ENCODE measurements at places on chromosomes 5 and 9.

GRCh38 chr9:99931155-99931840, 24.8 kb downstream of the STX17 start:
- H3K36me3 ChIP-seq: peaks cover 6% of the 10 kb centered on the region
- DNase-seq: no peak

GRCh38 chr5:55601204-55601618, 66.4 kb upstream of the PLPP1 start:
- DNase-seq: peak; percentile 95
- no peaks in the 10 kb centered on the region for H3K4me1 ChIP-seq
- H3K4me3 ChIP-seq: peak overlapping the region; percentile 36
- H3K36me3 ChIP-seq: no peaks in the 10 kb centered on the region
- H3K27ac ChIP-seq: peak overlapping the region; percentile 91
- no peaks in the 10 kb centered on the region for H3K27me3 ChIP-seq

DNA sequence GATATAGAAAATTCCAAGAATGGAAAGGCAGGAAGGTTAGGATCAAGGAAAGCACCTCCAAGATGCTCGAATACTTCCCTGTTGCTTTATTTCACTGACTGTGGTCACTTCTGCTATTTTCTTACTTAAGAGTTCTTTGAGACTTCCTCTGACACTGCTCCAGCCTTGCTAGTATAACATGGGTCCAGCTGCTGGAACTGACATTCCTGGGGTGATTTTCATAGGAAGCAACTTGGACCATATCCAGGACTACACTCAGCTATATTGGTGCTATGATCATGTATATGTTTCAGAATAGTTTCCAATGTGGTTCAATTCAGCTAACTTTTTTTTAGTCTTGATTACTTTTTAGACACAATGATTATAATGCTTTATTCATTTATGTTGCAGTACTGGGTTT, 81.6 kb upstream of the CKMT2 start:
- H3K27ac ChIP-seq: no peak overlapping the region
- no peak for DNase-seq
- H3K27me3 ChIP-seq: no peaks in the 10 kb centered on the region
- H3K4me1 ChIP-seq: no peaks in the 10 kb centered on the region
- H3K36me3 ChIP-seq: no peaks in the 10 kb centered on the region

- H3K27ac ChIP-seq: no peak overlapping the region
- no peak overlapping the region for H3K4me3 ChIP-seq
- H3K36me3 ChIP-seq: no peaks in the 10 kb centered on the region
- peaks cover 7% of the 10 kb centered on the region for H3K4me1 ChIP-seq
These were observed 188.2 kb downstream of the CRB2 start for GRCh38 chr9:123544007-123544827.

DNA sequence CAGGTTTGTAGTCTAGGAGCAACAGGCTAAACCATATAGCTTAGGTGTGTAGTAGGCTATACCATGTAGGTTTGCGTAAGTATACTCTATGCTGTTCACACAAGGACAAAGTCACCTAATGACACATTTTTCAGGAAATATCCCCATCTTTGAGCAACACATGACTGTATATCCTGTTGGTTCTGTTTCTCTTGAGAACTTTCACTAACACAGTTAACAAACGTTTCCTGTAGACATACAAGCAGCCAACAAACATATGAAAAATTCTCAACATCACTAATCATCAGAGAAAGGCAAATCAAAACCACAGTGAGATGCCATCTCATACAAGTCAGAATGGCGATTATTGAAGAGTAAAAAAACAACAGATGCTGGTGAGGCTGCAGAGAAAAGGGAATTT, 68.2 kb downstream of the NR2F1-AS1 start:
- H3K27ac ChIP-seq: no peak overlapping the region
- no peak for DNase-seq
- H3K4me3 ChIP-seq: no peak overlapping the region

DNA sequence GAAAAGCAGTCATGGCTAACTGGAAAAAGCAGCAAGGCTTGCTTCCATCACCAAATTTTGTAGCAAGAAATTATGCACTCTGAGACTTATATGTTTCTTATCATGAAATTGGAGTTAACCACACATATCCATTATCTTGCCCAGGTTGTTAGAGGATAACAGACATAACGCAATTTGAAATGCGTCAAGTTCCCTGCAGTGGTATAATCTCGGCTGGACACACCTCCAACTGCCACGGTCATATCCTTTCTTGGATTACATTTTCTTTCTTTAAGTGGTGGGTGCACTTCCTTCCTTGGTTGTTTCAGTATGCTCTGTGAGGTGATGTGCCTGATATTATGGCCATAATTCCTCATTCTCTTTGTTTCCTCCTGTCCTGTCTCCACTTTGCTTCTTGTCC, 695.0 kb upstream of the DMAC1 start:
- no peak overlapping the region for H3K27ac ChIP-seq
- no peaks in the 10 kb centered on the region for H3K36me3 ChIP-seq
- no peaks in the 10 kb centered on the region for H3K4me1 ChIP-seq

DNA sequence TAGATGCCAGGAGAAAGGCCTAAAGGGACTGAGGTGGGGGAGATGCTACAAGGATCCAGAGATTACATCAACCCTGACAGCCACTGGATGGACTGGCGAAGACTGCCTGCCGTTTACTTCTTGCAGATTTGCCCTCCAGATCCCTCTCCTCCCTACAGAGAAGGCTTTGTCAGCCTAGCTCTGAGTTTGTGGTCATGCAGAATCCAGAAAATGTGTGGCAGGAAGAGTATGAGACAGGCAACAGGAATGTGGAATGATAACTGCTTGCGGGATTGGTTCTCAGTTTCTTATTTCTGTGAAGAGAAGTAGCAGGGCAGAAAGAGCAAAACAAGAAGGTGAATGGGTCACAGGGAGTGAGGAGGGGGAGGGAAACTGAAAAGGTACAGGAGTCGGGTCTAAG, 129.6 kb downstream of the TLE1 start:
- H3K27me3 ChIP-seq: no peaks in the 10 kb centered on the region
- no peak for DNase-seq
- H3K27ac ChIP-seq: peak overlapping the region; percentile 71
- no peak overlapping the region for H3K4me3 ChIP-seq

DNA sequence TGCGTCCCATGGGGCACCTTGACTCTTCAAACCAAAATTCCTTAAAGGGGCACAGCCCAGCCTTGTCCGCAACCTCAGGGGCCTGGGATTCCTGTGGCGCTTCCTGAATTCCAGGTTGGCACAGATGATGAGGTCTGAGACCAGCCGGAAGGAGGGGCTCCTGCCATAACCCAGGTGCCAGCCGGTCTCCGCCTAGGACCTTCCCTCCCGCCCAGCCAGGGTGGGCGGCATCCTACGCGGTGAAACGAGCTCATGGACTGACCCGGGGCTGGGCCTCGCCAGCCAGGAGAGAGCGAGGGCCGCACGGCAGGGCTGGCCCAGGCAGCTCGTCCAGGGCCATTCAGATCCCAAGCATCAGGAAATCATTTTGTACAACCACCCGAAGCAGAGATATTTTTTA, 23.0 kb downstream of the AMBP start:
- peaks cover 7% of the 10 kb centered on the region for H3K36me3 ChIP-seq
- peaks cover 8% of the 10 kb centered on the region for H3K4me1 ChIP-seq
- H3K27ac ChIP-seq: no peak overlapping the region
- H3K4me3 ChIP-seq: no peak overlapping the region
- DNase-seq: peak; percentile 50
- H3K27me3 ChIP-seq: no peaks in the 10 kb centered on the region

DNA sequence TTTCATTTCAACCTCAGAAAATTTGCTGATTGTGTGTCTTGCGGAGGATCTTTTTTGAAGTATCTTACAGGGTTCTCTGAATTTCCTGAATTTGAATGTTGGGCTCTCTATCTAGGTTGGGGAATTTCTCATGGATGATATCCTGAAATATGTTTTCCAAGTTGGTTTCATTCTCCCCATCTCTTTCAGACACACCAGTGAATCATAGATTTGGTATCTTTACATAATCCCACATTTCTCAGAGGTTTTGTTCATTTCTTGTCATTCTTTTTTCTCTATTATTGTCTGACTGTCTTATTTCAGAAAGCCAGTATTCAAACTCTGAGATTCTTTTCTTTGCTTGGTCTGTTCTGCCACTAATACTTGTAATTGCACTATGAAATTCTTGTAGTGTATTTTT, 456.9 kb downstream of the PRELID2 start:
- no peak overlapping the region for H3K4me3 ChIP-seq
- no peaks in the 10 kb centered on the region for H3K4me1 ChIP-seq
- no peak overlapping the region for H3K27ac ChIP-seq
- H3K36me3 ChIP-seq: no peaks in the 10 kb centered on the region
- DNase-seq: no peak
- no peaks in the 10 kb centered on the region for H3K27me3 ChIP-seq

GRCh38 chr5:98639274-98639673, 134.2 kb upstream of the RGMB start:
- H3K27ac ChIP-seq: no peak overlapping the region
- DNase-seq: no peak
- H3K36me3 ChIP-seq: no peaks in the 10 kb centered on the region
- no peaks in the 10 kb centered on the region for H3K4me1 ChIP-seq
- H3K27me3 ChIP-seq: no peaks in the 10 kb centered on the region
- no peak overlapping the region for H3K4me3 ChIP-seq

DNA sequence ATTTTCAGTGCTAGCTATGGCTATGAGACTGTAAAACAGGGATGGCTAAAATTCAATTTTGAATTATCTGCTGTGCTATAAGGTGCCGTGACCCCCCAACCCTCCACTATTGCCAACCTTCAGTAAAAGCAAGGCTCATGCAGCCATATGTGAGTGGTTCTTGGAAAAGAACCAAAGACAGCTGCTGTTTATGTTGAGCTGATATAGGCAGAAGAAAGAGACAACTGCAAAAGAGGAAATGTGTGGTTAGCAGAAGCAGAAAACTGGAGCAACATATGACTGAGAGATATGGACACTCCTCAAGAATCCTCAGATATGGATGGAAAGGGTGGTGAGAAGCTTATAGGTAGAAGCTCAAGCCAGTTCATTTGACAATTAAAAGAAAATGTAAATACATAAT, 200.3 kb downstream of the TLE1 start:
- H3K36me3 ChIP-seq: no peaks in the 10 kb centered on the region
- no peak for DNase-seq
- no peak overlapping the region for H3K27ac ChIP-seq
- no peak overlapping the region for H3K4me3 ChIP-seq
- H3K27me3 ChIP-seq: no peaks in the 10 kb centered on the region
- H3K4me1 ChIP-seq: no peaks in the 10 kb centered on the region

- peaks cover 57% of the 10 kb centered on the region for H3K36me3 ChIP-seq
- no peaks in the 10 kb centered on the region for H3K4me1 ChIP-seq
- H3K4me3 ChIP-seq: no peak overlapping the region
- no peak for DNase-seq
- H3K27ac ChIP-seq: no peak overlapping the region
These were observed 47.6 kb downstream of the ACO1 start for GRCh38 chr9:32431940-32432555.

- H3K4me1 ChIP-seq: peaks cover 6% of the 10 kb centered on the region
- no peaks in the 10 kb centered on the region for H3K27me3 ChIP-seq
- DNase-seq: peak; percentile 32
- no peaks in the 10 kb centered on the region for H3K36me3 ChIP-seq
These were observed 22.6 kb upstream of the TGFBI start for GRCh38 chr5:136006164-136006563.

DNA sequence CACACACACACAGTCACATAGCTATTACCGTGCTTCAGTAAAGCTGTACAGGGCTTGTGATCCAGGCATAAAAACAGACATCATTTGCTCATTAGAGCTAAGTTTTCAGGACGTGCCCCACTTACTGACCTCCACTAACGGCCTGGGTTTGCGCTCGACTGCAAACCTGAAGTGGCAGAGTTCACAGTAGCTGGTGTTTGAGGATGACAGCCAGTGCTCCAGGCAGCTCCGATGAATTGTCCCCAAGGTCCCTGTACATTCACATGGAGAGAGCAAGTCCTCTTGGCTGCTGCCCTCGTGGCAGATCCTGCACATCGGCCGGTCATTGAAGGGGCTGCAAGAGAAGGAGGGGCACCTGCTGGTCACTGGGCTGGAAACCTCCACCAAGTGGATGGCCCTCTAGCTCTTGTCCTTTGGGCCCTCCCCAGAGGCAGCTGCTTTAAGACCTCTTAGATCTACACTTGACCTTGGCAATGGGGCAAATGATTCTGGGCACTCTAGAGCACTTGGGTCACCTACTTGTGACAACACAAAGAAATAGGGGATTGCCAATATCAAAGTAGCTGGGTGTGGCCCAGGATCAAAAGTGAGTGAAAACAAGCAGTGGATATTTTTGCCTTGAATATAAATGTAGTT, 115.4 kb downstream of the MARCHF3 start:
- peaks cover 16% of the 10 kb centered on the region for H3K4me1 ChIP-seq
- H3K4me3 ChIP-seq: no peak overlapping the region
- H3K27ac ChIP-seq: no peak overlapping the region
- H3K36me3 ChIP-seq: no peaks in the 10 kb centered on the region
- DNase-seq: no peak

DNA sequence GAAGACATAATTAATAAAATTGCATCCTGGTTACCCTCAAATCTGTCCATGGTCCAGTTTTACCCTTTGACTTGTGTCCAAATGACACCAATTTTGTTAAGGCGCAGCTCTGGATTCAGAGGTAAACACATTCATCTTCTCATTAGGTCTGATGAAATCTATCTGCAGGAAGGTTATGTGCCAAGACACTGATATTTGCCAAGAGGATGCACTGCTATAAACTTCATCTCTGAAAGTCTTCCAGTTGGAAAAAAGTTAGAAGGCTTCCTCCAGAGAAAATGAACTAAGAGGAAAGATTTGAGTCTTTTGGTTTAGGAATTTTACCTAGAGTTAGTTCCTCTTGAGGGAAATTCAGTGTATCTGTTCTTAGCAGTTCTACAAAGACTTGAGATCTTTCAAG, 717.8 kb downstream of the DTWD2 start:
- DNase-seq: no peak
- no peak overlapping the region for H3K4me3 ChIP-seq
- H3K27ac ChIP-seq: no peak overlapping the region
- H3K4me1 ChIP-seq: no peaks in the 10 kb centered on the region
- no peaks in the 10 kb centered on the region for H3K36me3 ChIP-seq

DNA sequence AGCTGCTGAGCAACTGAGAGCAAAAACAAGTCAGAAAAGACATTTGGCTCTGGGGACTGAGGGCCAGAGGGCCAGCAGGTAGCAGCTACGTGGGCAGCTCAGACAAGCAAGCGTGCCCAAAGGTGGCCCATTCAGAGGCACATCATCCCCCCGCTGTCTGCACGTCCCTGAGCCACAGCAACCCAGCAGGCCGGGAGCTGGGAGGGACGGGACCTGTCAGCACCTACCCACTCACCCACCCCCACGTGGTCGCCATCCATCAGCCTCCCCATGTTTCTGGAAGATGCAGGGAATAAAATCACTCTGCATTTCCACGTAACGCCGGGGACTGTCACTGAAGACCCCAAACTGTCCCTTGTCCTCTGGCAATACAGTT, 167.8 kb downstream of the COL23A1 start:
- H3K4me3 ChIP-seq: no peak overlapping the region
- peaks cover 3% of the 10 kb centered on the region for H3K4me1 ChIP-seq
- peak; percentile 38 for DNase-seq
- H3K36me3 ChIP-seq: no peaks in the 10 kb centered on the region
